ENCODE measurements at places on chromosomes 4 and X. TPM values are rescaled to one million over a fixed set of nuclear protein-coding genes. Genes with fewer than 3 reads are reported as not detected.
A peak's percentile ranks its signal among the peaks of the same experiment; 100 is the strongest.

DNA sequence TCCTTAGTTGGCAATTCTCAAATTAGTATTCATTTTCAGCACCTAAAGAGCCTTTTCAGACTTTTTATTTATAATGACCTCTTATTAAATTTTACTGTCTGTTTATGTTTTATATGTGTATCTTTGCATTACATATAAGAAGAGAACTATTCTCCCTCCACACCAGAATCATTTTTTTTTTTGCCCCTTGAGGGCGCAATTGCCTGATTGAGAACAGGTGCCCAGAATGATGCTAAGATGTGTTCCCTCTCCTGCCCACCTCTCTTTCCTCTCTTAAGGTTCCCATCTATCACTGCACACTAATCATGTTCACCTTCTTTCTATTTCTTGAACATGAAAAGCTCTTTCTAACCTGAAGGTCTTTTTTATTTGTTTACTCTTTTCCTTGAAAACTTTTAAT is 44.2 kb upstream of the ADAM29 start:
- DNase-seq, result peak; percentile 1

DNA sequence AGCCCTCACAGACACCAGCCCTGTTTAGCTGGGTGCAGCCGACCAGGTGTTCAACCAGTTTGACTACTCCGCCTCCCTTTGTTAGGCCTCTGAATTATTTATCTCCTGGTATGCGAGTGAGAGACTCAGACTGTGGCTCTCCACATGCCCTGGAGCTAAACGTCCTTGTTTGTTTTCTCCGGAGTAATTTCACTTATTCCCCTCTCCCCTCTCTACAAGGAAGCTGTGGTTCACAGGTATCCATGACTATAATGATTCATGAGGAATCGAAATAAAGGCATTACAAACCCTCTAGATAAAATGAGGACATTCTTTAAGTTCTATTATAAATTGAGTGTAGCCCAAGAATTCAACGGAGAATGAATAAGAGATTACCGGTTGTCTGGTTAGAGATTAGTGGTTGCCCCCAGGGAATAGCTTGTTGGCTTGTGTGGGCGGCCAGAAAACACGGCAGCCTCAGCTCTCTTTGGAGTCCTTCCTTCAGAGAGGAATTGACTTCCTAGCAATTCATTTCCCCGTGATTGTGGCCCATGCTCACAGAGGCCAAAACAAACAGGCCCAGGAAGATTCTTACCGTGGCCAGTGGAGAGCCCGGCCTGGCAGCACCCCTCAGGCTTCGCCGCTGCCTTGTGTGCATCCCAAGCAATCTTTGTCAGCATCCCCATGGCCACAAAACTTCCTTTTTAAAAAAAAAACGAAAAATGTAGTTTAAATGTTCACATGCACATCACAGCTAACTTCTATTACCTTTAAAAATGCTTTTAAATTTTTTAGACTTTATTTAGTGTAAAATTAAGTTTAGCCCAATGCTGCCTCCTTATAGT is 60.2 kb upstream of the CBR4 start:
- no peak for DNase-seq

- DNase-seq, result no peak
Observed at GRCh38 chrX:127037159-127037558, 217.6 kb downstream of the PRR32 start.

DNA sequence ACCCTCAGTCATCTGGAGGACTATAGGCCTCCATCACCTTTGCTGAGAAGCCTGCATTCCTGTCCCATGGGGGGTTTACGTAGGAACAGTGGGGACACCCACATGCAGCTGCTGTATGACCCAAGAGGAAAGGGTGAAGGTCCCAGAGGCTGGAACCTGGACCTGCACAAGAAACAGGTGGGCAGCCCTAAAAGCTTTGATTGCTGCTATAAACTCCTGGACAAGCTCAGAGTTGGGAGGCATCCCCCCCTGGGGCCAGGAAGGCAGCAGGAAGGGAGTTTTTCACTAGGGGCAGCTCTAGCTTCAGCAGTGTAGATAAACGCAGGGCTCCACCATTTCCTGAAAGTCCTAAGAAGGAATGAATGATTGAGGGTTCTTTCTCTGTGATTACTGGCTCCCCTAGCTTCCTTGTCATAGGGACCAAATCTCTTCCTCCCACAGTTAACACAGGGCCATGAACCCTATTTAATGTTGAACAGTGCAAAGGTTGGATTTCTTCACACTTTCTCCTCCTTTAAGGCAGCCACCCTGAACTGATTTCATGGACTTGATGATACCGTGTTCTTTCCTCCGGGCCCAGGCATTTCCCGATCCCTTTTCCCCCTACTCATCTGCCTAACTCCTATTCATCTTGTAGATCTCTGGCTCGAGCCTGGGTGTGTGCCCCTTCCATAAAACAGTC is 84.2 kb downstream of the CHRNA9 start:
- no peak for DNase-seq

GRCh38 chr4:153152501-153153338 is 51.5 kb upstream of the TRIM2 start:
- peak; percentile 67 for DNase-seq

DNA sequence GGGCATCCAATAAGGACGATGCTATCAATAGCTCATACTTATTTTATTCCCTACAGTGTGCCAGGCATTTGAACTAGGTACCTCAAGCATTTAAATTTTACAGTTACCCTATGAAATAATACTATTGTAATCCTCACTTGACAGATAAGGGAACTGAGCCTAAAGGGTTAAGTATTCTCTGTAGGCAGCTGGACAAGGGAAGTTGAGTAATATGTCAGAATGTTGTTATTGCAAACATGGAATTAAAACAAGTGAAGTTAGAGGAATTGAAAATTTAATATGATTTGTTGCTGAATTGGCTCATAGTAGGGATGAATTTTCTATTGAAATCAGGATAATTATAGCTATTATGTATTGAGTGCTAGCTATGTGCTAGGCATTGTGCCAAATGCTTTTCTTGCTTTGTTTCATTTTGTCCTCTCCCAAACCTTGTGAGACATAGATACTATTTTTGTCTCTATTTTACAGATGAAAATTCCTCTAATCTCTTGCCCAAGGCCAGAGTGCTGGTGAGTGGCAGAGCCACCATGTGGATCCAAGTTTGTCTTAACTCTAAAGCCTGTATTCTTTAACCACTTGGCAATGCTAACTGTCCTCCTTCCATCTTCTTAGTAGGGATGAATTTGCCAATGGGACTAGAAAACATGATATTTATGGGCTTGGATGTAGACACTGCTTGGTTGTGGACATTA is 58.1 kb downstream of the TMEM164 start:
- no peak for DNase-seq

VCX3B gene
- 0.23 TPM for polyA plus RNA-seq

PASD1 gene
- 0.05 TPM for polyA plus RNA-seq

GRCh38 chrX:121221322-121221977 is 174.0 kb downstream of the GLUD2 start:
- no peak for DNase-seq

DNA sequence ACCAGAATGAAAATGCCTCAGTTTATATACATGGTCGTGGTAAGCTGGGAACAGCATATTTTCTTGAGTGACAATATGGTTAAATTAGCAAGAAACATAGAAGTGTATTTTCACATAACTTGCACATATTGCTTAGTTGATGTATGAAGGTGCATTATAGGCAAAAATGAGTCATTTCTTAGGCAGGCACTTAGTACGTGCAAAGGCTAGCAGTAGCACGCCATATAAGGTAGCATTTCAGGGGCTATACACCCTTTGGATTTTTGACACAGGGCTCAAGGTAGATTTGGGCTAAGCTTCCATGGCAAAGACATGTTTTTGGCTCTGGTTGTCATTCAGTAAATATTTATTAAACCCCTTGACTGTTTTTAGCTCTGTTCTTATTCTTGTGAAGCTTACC is 33.1 kb downstream of the PCDH7 start:
- DNase-seq, result no peak

DNA sequence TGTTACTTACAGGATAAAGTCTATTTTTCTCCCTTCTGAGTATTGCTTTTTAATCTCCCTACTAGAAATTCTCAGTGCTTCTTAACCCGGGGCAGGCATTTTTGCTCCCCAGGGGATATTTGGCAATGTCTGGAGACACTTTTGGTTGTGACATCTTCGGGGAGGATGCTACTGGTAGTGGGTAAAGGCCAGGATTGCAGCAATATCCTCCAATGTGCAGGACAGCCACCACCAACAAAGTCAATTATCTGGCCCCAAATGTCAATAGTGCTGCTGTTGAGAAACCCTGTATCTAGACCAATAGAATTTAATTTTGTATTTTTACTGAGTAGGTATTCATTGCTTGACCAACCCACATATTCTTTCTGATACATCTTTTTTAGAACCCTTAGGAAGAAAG is 669.5 kb upstream of the MAGEB2 start:
- DNase-seq, result no peak

- no peak for DNase-seq
Observed at GRCh38 chrX:109601486-109601885, 23.5 kb downstream of the KCNE5 start.

- DNase-seq, result no peak
Observed at GRCh38 chr4:67928546-67928945, 34.7 kb downstream of the TMPRSS11A start.

- DNase-seq, result no peak
Observed at GRCh38 chr4:166658585-166658984, 575.7 kb downstream of the SPOCK3 start.

- no peak for DNase-seq
Observed at GRCh38 chr4:15031993-15032675, 29.9 kb downstream of the CPEB2 start.

GRCh38 chr4:155405059-155405458 is 28.3 kb upstream of the MAP9 start:
- no peak for DNase-seq

ZCCHC12 gene
- 0.70 TPM for polyA plus RNA-seq

DNA sequence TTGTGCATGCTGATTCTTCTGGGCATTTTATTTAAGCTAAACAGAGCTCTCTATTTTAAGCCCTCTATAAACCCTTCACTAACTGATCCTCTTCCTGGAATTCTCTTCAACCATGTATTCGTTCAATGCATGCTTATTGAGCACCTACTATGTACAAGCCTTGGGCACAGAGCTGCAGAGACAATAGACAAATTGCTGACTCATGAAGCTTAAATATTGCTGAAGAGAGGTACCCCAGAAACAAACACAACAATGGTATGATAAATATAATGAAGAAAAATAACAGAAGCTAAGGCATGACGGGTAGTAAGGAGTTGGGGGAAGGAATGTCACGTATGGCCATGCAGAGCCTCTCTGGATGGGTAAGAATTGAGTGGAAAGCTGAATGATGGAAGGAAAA is 222.2 kb downstream of the PPARGC1A start:
- no peak for DNase-seq

HGFAC gene
- 0.86 TPM for polyA plus RNA-seq

- no peak for DNase-seq
Observed at GRCh38 chrX:43423876-43424275, 232.2 kb upstream of the MAOA start.

- no peak for DNase-seq
Observed at GRCh38 chrX:44234541-44234940, 108.9 kb downstream of the EFHC2 start.

HTN1 gene
- polyA plus RNA-seq, result 0.07 TPM

GRCh38 chr4:122542411-122543236 is 78.2 kb downstream of the IL21 start:
- no peak for DNase-seq

DNA sequence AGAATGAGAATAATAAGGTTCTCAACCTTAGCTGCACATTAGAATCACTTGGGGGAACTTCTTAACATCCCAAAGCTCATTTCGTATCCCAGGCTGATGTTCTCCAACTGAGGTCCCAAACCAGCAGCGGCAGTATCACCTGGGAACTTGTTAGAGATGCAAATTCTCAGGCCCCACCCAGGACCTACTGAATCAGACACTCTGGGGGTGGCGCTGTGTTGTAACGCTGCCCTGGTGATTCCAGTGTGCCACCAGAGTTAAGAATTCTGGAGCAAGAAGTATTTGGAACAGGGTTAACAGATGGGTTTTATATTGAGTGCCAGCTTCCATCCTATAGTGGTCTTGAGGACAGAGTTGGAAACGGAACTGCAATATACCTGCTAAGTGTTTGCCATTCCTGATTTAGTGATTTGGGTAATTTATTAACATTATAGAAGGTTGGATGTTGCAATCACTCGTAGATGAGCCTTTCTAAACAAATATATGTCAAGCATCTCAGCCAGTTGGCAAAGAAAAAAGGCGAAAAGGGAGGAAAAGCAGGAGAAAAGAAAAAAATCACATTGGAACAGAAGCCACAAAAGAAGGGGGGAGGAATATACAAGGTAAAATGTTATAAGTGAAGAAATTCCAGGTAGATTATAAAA is 141.0 kb downstream of the ARX start:
- DNase-seq, result no peak

GRCh38 chr4:159360549-159360948 is 257.7 kb downstream of the RAPGEF2 start:
- DNase-seq, result no peak

DNA sequence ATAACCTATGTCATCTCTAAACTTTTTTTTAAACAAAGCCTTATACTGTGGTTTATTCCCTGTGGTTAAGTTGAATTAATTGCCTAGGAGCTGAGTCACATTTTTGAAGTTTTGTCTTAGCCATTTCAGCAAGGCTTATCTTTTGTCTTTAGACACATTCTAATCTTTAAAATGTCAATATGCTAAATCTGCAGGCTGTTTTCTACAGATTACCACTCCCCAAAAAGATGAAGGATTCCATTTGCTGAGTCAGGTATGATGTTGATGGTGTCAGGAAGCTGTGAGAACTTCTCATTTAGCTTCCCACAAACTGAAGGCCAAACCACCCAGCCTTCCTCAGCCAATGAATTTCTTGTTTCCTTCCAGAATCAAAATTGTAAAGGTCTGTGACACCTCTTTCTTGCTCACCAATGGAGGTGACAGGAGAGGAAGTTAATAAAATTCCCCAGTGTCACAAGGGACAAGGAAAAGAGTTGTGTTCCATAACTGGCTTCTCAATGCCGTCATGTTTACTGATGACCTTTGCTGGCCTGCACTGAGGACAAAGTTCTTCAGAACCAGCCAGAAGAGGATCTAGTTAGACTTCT is 3.7 kb upstream of the CXCL6 start:
- DNase-seq, result no peak

SHROOM2 gene
- 16.8 TPM for polyA plus RNA-seq

- DNase-seq, result no peak
Observed at GRCh38 chrX:104137496-104137895, 19.3 kb downstream of the SLC25A53 start.

- DNase-seq, result no peak
Observed at GRCh38 chr4:67456577-67457196, 88.6 kb downstream of the CENPC start.

- DNase-seq, result no peak
Observed at GRCh38 chrX:67777148-67777547, 233.3 kb downstream of the AR start.

DNA sequence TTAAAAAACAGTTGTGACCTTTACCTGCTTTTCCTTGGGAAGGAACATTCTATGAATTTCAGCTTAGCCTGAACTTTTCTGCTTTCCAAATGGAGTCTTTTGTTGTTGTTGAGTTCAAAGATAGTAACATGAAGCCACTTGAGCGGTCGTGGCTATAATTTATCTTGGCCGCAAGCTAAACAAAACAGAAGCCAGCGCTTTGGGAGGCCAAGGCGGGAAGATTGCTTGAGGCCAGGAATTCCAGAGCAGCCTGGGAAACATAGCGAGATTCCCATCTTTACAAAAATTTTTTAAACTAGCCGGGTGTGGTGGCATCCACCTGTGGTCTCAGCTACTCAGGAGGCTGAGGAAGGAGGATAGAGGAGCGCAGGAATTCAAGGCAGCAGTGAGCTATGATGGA is 29.9 kb downstream of the TKTL1 start:
- peak; percentile 54 for DNase-seq

- no peak for DNase-seq
Observed at GRCh38 chr4:2062808-2063524, 3.8 kb downstream of the NAT8L start.

All from left kidney (tissue), 8 donors.